ENCODE measurements at places on chromosomes 13 and 19. TPM values are rescaled to one million over a fixed set of nuclear protein-coding genes. Genes with fewer than 3 reads are reported as not detected.

The FUT1 gene
- total RNA-seq = 0.28 TPM

The VN1R2 gene
- not detected for total RNA-seq

The SBK2 gene
- total RNA-seq = not detected

The OR7G1 gene
- not detected for total RNA-seq

The IRS2 gene
- 3.0 TPM for total RNA-seq

The CYP2B6 gene
- not detected for total RNA-seq

The TBXA2R gene
- 0.92 TPM for total RNA-seq

The FAAP24 gene
- total RNA-seq = 0.92 TPM

The HOMER3 gene
- total RNA-seq = 72.1 TPM

The BCAM gene
- total RNA-seq = 5.0 TPM

The ZNF772 gene
- 12.1 TPM for total RNA-seq

The ZNF737 gene
- total RNA-seq = 7.7 TPM

The TTC9B gene
- total RNA-seq = not detected

The SIGLEC10 gene
- not detected for total RNA-seq

The BST2 gene
- 5.4 TPM for total RNA-seq

The GJB6 gene
- not detected for total RNA-seq

The ERCC1 gene
- 88.5 TPM for total RNA-seq

The LGI4 gene
- 0.28 TPM for total RNA-seq

The ACER1 gene
- total RNA-seq = not detected

The ACP4 gene
- total RNA-seq = not detected

The OR7D4 gene
- not detected for total RNA-seq

The FCER2 gene
- not detected for total RNA-seq

The C5AR1 gene
- not detected for total RNA-seq

The ZNF581 gene
- 23.9 TPM for total RNA-seq

The RGCC gene
- total RNA-seq = 3.1 TPM

The FXYD7 gene
- not detected for total RNA-seq

The FOSB gene
- 2.7 TPM for total RNA-seq

The CYP4F22 gene
- total RNA-seq = not detected

The MAP3K10 gene
- total RNA-seq = 7.6 TPM

The ZNF8 gene
- 3.0 TPM for total RNA-seq

The LSR gene
- 0.55 TPM for total RNA-seq

The SKA3 gene
- total RNA-seq = 2.3 TPM

The RAB20 gene
- 12.7 TPM for total RNA-seq

The PLVAP gene
- total RNA-seq = not detected

The CACNG8 gene
- 0.43 TPM for total RNA-seq
